ENCODE measurements at places on chromosomes 6 and 20.
A peak's percentile ranks its signal among the peaks of the same experiment; 100 is the strongest.

- no peak for DNase-seq
These were observed 191.2 kb upstream of the SOX4 start for GRCh38 chr6:21402368-21402767.

DNA sequence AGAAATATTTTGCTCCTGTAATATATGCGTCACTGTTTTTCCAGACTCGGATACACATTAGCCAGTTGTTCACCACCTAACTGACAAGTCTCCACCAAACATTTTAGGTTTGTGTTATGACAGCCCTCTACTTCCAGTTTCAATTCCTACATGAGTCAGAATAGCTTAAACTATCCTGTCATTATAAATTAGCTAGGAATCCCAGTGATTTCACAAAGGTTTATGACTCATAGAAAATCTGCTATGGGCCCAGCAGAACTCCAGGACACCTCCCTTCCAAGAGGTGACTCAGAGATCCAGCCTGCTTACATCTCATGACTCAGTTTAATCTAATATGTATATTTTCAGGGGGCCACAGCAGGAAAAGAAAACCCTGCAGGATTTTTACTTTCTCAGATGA is 17.4 kb upstream of the PLCB4 start:
- no peak for DNase-seq

DNA sequence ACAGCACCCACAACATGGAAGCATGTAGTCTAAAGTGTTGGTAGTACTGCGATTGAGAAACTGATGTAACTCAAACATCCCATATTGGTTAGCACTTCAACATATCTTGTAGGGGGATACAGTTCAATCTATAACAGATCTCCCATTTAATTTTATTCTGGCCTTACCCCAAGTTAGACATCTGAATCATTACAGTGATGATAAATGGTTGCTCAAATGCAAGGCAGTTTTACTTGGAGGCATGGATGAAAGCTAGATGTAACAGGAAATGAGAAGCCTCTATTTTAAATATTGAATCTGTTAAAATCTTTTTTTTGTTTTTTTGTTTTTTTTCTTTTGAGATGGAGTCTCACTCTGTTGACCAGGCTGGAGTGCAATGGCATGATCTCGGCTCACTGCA is 44.2 kb upstream of the FAM50B start:
- no peak for DNase-seq

DNA sequence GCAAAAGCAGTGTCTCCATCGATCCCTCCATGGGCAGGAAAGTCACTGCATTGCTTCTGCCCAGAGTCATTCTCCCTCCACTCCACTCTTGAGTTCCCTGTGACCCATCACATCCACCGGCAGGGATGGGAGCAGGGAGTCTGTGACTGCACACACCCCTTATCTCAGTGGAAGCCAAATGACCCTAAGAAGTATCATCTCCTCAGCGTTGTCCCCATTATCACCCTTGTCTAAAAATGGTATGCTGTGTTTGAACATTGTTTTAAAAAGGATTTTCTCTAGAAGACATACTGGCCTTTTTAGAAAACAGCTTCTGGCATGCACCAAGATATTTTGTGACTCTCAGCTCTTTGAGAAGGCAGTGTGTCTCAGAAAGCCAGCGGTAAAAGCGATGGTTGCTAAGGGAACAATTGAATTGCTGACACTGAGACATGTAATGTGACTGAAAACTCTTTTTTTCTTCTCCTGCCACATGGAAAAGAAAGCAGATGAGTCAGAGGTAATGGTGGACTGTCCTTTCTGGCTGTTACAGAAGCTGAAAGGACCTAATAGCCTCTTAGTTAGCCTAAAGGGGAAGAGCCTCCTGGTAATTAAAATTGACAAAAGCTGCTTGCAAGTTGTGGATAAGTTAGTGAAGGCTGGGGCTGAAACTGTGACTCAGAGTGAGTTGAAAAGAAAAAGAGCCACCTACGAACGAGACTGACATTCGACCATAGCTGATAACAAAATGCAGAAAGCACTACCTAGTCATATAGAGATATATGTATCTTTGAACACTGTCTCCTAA is 120.5 kb downstream of the MAP3K7 start:
- DNase-seq = no peak

- DNase-seq = no peak
These were observed 47.7 kb upstream of the TMEM244 start for GRCh38 chr6:129908858-129909257.

- peak; percentile 23 for DNase-seq
These were observed 61.4 kb downstream of the TXLNB start for GRCh38 chr6:139230391-139230840.

DNA sequence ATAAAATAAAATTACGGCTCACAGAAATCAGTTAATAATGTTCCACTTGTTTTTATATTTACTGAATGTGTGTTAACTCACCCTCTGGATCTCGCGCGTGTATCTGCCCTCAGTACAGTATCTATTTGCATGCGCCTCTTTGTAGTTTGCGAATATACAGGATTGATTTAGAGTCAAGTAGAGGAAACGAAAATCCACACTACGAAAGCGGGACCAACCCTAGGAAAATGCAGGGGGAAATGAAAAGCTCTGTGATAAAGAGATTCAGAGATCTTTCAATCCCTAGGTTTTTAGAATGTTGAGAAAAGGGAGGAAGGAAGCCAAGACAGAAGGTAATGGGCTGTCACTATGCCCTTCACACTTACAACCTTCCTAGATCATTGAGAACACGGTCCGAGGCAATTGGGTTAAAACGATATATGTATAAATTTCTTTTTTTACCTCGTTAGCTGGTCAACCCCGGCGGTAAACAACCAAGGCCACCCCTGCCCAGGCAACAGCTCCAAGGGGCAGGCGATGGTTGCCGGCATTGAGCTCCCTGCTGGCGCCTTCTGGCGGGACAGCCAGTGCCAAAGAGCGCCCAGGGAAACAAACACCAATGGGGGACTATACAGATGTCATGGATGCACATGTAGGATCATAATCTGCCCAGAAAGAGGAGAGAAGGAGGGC is 792 bp upstream of the FUT9 start:
- no peak for DNase-seq

- DNase-seq = no peak
These were observed 54.7 kb upstream of the ZMYND8 start for GRCh38 chr20:47411161-47411560.

- no peak for DNase-seq
These were observed 33.9 kb upstream of the BCLAF1 start for GRCh38 chr6:136323431-136324112.

- no peak for DNase-seq
These were observed 62.7 kb upstream of the SLC2A12 start for GRCh38 chr6:134114918-134115714.

- DNase-seq = no peak
These were observed 46.5 kb downstream of the SMLR1 start for GRCh38 chr6:130873746-130874145.

- DNase-seq = peak; percentile 73
These were observed 73.0 kb upstream of the NHSL1 start for GRCh38 chr6:138572167-138572875.

DNA sequence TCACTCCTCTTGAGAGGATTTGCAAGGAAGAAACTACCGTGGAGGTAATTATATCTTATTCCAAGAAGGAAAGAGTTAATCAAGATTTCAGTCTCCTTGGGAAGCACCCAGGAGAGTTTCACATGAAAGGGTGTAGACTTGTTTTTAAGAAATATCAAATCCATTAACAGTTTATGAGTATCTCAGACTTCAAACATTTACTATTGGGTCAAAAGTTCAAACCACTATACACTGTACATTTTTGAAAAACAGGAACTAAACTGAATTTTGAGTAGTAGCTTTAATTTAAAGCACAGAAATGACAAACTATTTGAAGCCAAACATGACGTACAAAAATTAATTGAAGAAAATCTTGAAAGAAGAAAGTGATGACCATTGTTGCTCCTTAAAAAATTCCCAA is 164.0 kb downstream of the FOXC1 start:
- DNase-seq = peak; percentile 54

DNA sequence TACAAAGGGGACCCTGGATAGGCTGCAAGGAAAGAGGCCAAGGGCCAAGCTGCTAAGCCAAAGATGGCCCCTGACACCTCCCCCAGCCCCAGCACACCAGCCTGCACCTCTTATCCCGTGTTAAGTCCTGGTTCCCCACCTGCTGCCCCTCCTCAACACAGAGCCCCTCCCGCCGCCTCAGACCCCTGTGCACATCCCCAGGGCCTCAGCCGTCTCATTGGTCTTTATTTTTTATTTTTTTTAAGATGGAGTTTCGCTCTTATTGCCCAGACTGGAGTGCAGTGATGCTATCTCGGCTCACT is 37.1 kb upstream of the MDFI start:
- no peak for DNase-seq

DNA sequence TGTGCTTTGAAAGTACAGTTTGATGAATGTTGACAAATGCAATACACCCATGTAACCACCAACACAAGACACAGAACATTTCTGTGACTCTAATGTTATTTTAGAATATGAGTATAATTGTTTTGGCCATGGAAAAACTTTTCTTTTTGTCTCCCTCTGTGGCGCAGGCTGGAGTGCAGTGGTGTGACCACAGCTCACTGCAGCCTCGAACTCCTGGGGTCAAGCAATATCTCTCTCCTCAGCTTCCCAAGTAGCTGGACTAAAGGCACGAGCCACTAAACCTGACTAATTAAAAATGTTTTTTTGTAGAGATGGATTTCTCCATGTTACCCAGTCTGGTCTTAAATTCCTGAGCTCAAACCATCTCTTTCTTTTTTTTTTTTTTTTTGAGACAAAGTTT is 20.3 kb upstream of the BCAS4 start:
- no peak for DNase-seq

- DNase-seq = no peak
These were observed 67.4 kb upstream of the ARHGAP18 start for GRCh38 chr6:129777371-129777770.

DNA sequence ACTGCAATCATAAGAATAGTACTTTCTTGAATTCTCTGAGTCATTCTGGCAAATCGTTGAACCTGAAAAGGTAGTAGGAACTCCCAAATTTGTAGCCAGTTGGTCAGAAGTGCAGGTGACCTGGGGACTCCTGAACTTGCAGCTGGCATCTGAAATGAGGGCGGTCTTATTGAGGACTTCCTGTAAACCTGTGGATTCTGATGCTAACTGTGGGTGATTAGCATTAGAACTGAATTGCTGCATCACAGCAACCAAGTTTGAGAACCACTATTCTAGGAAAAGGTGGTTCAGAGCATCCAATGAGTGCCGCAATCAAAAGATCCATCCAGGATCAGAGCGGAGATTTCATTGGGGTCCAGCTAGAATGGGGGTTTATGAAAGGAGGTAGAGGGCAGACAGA is 50.2 kb upstream of the UTRN start:
- DNase-seq = no peak

GRCh38 chr6:36375644-36376155 is 11.8 kb downstream of the ETV7 start:
- DNase-seq = no peak

DNA sequence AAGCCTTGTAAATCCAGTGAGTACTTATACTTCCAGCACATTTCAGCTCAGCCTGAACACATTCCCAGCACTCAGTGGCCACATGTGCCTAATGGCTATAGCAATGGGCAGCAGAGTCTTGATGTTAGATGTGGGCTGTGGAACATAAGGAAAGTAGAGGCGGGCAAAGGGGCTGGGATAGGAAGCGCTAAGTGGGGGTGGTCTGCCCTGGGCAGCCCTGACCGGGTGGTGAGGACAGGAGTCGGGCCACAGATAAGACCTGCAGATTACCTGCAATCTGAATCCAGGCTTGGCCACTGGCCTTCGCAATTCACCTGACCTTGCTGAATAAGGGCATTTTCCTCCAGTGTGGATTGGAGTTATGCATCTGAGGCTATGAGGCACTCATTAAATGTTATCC is 11.1 kb upstream of the HMGA1 start:
- DNase-seq = no peak

DNA sequence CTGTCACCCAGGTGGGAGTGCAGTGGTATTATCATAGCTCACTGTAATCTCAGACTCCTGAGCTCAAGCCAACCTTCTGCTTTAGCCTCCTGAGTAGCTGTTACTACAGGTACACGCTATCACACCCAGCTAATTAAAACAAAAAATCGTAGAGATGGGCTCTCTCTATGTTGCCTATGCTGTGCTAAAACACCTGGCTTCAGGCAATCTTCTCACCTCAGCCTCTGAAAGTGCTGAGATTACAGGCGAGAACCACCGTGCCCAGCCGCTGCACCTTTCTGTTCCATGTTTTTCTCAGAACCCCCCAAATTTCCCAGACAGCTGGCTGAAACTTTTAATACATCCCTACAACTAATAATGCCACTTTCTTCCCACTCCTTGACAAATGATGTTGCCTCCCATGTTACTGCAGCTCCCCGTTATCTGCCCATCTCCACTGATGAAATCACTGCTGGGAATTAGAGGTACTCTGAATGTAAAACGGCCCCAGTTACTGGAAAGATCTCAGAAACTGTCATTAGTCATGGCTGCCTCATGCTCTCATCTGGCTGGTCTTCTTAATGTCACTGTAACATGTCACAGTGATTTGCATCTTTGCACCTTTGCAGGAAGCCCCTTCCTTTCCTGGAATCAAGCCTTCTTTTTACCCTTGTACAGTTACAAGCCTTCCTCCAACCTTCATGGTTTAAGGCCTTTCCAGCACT is 697.5 kb downstream of the PRKN start:
- DNase-seq = no peak

DNA sequence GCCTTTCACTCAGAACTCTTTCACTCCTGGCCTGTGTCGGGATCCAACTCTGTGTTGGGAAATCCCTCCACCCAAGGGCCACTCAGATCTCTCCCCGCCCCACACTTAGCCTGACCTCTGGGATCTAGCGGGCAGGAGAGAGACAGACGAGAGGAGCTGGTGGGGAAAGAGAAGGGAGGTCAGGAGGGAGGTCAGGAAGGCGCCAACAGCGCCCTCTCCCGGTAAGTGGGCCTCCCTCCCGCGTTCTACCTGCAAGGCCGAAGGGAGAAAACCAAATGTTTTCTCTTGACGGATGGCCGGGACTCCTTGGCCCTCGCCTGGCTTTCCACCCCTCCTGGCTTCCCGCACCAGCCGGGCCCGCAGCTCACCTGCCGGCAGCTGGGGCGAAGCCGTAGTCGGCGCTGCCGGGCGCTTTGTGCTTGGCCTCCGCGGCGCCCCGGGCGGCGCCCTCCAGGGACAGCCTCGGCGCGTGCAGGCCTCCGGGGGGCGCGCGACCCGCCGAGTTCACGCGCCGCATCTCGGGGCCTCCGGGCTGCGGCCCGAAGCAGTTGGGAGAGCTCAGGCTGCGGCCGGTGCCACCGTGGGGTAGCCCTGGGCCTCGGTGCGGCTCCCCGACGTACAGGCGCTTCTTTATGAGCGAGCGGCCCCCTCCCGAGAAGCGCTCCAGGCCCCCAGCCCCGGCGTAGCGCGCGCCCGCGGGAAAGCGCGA is 38.2 kb downstream of the C6orf132 start:
- DNase-seq = peak; percentile 79

GRCh38 chr6:145842693-145843546 is 28.3 kb upstream of the FBXO30 start:
- DNase-seq = no peak

GRCh38 chr6:17100806-17101205 is 1.0 kb upstream of the STMND1 start:
- no peak for DNase-seq

- DNase-seq = peak; percentile 28
These were observed 212.1 kb upstream of the PHACTR1 start for GRCh38 chr6:12504325-12504966.

- no peak for DNase-seq
These were observed 124.1 kb upstream of the RIN2 start for GRCh38 chr20:19633985-19634384.

GRCh38 chr6:44668976-44669934 is 281.7 kb downstream of the CDC5L start:
- no peak for DNase-seq

- DNase-seq = no peak
These were observed 293.9 kb upstream of the FOXQ1 start for GRCh38 chr6:1018041-1018440.

Measured in common myeloid progenitor, CD34-positive (primary cell).